ENCODE measurements at places on chromosomes 2 and 18. TPM values are rescaled to one million over a fixed set of nuclear protein-coding genes. Genes with fewer than 3 reads are reported as not detected.

DNA sequence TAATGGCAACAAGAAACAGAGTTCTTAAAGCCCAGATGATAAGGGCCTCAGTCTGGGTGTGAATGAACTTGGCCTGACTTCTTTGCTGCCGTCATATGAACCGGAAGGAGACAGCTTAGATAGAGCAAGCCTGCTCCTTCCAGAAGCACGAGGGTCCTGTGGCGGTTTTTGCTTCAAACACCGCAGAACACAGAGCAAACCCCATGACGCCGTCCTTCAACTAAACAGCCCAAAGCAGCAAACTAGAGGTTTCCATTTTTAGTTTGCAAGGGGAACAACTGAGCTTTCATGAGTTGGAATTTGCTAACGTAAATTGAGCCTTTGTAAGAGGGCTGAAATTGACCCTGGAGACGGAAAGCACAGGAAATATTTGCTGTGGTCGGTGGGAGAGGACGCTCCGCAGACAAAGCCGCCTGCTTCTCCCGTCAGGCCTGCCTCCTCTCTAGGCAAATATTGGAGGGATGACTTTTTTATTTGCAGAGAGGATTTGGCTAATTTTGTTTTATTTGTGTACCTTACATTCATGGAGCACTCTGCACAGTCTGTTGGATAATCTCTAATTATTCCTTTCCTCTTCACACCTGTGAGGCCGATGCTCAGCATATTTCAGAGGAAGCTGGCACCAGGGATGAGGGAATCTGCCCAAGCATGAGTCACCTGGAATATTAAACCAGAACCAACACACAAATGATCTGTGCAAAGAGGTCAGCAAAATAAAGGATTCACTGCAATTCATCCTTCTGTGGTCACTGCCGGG is 134.0 kb upstream of the NCK2 start:
- DNase-seq = no peak
- peaks cover 6% of the 10 kb centered on the region for H3K4me1 ChIP-seq
- H3K27ac ChIP-seq = no peak overlapping the region
- no peak overlapping the region for H3K4me3 ChIP-seq

- H3K4me3 ChIP-seq = no peak overlapping the region
- DNase-seq = no peak
- no peaks in the 10 kb centered on the region for H3K27me3 ChIP-seq
- H3K27ac ChIP-seq = no peak overlapping the region
- no peaks in the 10 kb centered on the region for H3K4me1 ChIP-seq
- peaks cover 5% of the 10 kb centered on the region for H3K36me3 ChIP-seq
These were observed 15.2 kb downstream of the ITGAV start for GRCh38 chr2:186605041-186605440.

GRCh38 chr2:69628325-69629021 is 15.1 kb downstream of the AAK1 start:
- no peak overlapping the region for H3K27ac ChIP-seq
- no peaks in the 10 kb centered on the region for H3K27me3 ChIP-seq

GRCh38 chr18:62744076-62744968 is 29.0 kb downstream of the PHLPP1 start:
- DNase-seq = no peak
- H3K27ac ChIP-seq = peak overlapping the region; percentile 5
- H3K4me1 ChIP-seq = peaks cover 4% of the 10 kb centered on the region
- H3K36me3 ChIP-seq = no peaks in the 10 kb centered on the region
- H3K4me3 ChIP-seq = no peak overlapping the region

DNA sequence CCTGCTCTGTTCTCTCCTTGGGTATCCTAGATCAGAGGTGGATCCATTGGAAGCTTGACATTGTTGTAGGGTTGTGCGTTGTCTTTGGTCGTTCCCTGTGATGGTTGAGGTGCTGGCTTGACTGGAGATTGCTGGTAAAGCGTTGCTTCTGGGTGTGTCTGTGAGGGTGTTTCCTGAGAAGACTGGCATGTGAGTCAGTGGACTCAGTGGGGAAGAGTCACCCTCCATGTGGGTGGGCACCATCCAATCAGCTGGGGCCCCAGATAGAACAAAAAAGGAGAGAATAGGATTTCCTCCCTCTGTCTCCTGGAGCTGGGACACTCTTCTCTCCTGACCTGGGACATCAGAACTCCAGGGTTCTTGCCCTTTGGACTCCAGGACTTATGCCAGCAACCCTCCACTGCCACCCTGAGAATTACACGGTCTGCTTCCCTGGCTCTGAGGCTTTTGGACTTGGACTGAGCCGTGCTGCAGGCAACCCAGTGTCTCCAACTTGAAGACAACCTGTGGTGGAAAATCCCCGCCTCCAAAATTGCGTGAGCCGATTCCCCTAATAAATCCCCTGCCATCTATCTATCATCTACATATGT is 14.8 kb upstream of the REEP1 start:
- H3K4me1 ChIP-seq = no peaks in the 10 kb centered on the region
- DNase-seq = no peak
- H3K4me3 ChIP-seq = no peak overlapping the region
- no peaks in the 10 kb centered on the region for H3K36me3 ChIP-seq

DNA sequence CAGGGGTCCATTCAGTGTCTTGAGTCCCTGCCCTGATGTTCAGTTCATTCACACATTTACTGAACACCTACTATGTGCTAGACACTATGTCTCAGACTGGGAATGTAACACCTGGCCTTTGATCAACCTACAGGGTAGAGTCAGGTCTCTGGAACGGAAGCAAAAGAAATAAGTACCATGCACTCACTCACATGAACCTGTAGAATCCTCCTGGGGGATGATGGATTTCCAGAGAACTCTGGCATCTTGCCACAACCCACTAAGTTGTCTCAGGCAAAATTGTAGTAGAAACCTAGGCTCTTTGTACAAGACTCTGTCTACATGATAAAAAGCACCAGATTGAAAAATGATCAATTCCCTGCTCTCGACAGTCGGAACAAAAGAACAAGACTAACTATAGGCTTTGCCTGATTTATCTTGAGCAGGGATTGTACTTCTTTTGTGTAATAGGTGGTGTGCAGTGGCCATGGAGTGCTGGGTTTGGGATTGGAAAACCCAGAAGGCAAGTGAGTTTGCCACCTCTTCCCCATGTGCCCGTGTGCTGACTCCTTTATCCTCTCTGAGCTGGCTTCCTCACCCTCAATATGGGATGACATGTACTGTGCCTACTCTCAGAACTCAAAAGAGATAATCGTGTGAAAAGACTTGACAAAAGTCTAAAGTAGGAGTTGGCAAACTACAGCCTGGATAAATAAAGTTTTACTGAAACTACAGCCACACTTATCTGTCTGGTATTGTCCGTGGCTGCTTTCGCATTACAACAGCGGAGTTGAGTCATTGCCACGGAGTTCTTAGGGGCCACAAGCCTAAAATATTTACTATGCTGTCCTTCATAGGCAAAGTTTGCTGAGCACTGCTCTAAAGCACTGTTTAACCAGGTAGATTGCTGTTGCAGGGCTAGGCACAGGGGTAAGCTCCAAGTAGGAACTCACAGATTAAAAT is 4.4 kb downstream of the CAPN14 start:
- no peak for DNase-seq
- no peaks in the 10 kb centered on the region for H3K4me1 ChIP-seq
- H3K27ac ChIP-seq = no peak overlapping the region
- no peaks in the 10 kb centered on the region for H3K36me3 ChIP-seq

DNA sequence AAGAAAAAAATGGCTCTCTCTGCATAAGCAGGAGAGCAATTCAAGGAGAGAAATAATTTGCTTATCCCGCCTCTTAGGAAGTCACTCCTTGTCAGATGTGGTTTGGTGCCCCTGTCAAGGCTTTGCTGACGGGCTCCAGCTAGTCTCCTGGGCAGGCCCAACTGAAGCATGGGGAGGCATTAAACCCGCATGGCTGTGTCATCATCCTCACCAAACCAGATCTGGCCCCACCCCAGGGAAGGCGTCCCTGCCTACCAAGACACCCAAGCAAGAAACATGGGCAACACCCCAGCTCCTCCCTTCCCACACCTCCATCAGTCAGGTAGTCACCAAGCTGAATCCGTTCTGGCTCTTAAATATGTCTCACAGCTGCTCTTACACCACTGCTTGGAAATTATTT is 108.0 kb downstream of the SGPP2 start:
- DNase-seq = no peak
- H3K27me3 ChIP-seq = no peaks in the 10 kb centered on the region
- no peak overlapping the region for H3K4me3 ChIP-seq
- H3K27ac ChIP-seq = no peak overlapping the region

GRCh38 chr2:172712251-172712650 is 23.4 kb upstream of the RAPGEF4 start:
- H3K4me1 ChIP-seq = no peaks in the 10 kb centered on the region
- H3K27me3 ChIP-seq = no peaks in the 10 kb centered on the region
- no peak overlapping the region for H3K4me3 ChIP-seq
- H3K27ac ChIP-seq = no peak overlapping the region

DNA sequence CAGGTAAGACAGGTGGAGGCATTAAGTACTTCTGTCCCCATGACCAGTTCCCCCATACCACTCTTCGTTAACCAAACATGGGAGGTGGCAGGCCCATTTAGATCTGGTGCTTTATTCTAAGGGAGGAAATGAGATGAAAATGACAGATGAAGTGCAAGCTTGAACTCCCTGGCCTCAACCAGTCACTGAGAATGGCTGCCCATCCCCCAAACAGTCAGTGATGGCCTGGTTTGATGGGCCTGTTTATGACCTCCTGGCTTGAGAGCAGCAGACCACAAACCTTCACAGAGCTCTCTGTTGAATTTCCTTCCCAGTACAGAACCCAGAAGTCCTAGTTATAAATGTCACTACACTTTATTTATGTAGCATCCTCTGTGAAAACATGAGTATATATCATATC is 31.1 kb downstream of the EPAS1 start:
- peaks cover 9% of the 10 kb centered on the region for H3K4me1 ChIP-seq
- H3K27me3 ChIP-seq = no peaks in the 10 kb centered on the region
- H3K27ac ChIP-seq = no peak overlapping the region
- no peak overlapping the region for H3K4me3 ChIP-seq
- no peak for DNase-seq

DNA sequence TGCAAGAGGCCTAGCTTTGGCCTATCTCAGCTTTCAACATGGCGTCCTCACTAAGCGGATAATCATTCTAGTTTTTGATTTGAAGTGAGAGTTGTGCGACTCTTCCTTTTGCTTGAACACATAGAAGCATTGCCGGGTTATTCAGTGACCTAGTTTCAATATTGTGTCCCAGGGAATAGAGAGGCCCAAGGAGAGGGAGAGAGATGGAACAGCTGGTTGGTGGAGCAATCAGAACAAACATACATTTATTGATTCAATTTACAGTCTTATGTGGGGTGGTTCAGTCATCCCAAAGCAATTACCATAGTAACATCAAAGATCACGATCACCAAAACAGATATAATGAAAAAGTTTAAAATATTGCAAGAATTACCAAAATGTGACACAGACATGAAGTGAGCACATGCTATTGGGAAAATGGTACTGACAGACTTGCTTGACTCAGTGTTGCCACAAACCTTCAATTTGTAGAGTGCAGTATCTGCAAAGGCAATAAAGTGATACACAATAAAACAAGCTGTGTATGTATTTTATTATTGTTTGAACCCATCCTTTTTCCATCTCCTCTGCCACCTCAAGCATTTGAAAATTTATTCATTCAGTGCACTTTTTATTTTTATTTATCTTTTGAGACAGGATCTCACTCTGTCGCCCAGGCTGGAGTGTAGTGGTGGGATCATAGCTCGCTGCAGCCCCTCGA is 30.2 kb downstream of the COPS7B start:
- no peak overlapping the region for H3K4me3 ChIP-seq
- no peak overlapping the region for H3K27ac ChIP-seq

DNA sequence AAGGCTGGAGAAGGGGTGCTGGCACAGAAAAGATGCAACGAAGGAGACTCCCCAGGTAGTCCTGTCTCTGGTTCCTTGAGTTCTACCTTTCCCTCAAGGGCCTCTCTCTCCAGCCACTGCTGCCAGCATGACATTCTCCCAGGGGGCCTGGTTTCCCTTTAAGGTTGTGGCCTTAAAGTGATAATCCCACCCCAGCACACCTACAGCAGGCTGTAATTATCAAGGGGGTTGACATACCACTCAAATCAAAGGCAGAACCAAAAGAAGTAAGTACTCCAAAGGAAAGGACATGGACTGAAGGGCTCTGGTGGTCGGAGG is 127.4 kb upstream of the MSH6 start:
- no peak overlapping the region for H3K4me3 ChIP-seq
- H3K27ac ChIP-seq = no peak overlapping the region
- DNase-seq = no peak
- no peaks in the 10 kb centered on the region for H3K36me3 ChIP-seq

- H3K36me3 ChIP-seq = no peaks in the 10 kb centered on the region
- DNase-seq = no peak
- no peak overlapping the region for H3K4me3 ChIP-seq
- no peaks in the 10 kb centered on the region for H3K4me1 ChIP-seq
These were observed 443.2 kb downstream of the ARHGAP15 start for GRCh38 chr2:143572421-143572820.

GRCh38 chr2:189261431-189261841 is 81.9 kb upstream of the COL5A2 start:
- no peak for DNase-seq
- H3K27ac ChIP-seq = no peak overlapping the region
- no peaks in the 10 kb centered on the region for H3K4me1 ChIP-seq
- H3K4me3 ChIP-seq = no peak overlapping the region
- no peaks in the 10 kb centered on the region for H3K36me3 ChIP-seq

DNA sequence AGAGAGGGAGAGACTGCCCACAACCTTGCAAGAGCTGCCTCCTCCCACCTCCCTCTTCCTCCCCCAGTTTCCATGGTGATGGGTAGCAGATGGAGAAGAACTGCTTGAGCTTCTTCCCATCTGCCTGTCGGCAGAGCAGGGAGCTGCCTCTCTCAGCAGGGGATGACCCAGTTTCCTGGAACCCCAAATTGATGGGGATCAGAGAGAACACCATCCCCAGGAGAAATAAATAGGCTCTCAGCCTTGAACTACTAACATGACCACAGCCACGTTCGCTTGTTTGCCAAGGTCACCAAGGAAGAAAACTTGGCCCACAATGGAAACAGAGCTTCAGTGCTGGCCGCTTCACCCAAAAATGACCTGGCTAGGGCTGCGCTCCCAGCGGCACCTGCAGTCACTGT is 82.2 kb downstream of the ADD2 start:
- H3K36me3 ChIP-seq = no peaks in the 10 kb centered on the region
- H3K27me3 ChIP-seq = no peaks in the 10 kb centered on the region
- no peaks in the 10 kb centered on the region for H3K4me1 ChIP-seq
- no peak for DNase-seq
- no peak overlapping the region for H3K27ac ChIP-seq
- no peak overlapping the region for H3K4me3 ChIP-seq

- DNase-seq = no peak
- no peak overlapping the region for H3K4me3 ChIP-seq
- H3K36me3 ChIP-seq = no peaks in the 10 kb centered on the region
These were observed 6.2 kb downstream of the COLEC12 start for GRCh38 chr18:493986-494983.

- no peak overlapping the region for H3K27ac ChIP-seq
- no peaks in the 10 kb centered on the region for H3K36me3 ChIP-seq
These were observed 679.8 kb upstream of the NRXN1 start for GRCh38 chr2:51711766-51712165.

TRIM54 gene
- not detected for total RNA-seq

EVX2 gene
- not detected for total RNA-seq

DPYSL5 gene
- 0.35 TPM for total RNA-seq

SERPINB8 gene
- 20.1 TPM for total RNA-seq

ANKZF1 gene
- total RNA-seq = 67.1 TPM

RRM2 gene
- total RNA-seq = 54.3 TPM

KIAA2012 gene
- not detected for total RNA-seq

CRYGD gene
- total RNA-seq = not detected

Measured in colonic mucosa (tissue), 4 donors.